ENCODE measurements at places on chromosomes 6 and 20. TPM values are rescaled to one million over a fixed set of nuclear protein-coding genes. Genes with fewer than 3 reads are reported as not detected.

The SRMS gene
- not detected for total RNA-seq

The RNF144B gene
- total RNA-seq, result 1.9 TPM

The LINC00237 gene
- not detected for total RNA-seq

DNA sequence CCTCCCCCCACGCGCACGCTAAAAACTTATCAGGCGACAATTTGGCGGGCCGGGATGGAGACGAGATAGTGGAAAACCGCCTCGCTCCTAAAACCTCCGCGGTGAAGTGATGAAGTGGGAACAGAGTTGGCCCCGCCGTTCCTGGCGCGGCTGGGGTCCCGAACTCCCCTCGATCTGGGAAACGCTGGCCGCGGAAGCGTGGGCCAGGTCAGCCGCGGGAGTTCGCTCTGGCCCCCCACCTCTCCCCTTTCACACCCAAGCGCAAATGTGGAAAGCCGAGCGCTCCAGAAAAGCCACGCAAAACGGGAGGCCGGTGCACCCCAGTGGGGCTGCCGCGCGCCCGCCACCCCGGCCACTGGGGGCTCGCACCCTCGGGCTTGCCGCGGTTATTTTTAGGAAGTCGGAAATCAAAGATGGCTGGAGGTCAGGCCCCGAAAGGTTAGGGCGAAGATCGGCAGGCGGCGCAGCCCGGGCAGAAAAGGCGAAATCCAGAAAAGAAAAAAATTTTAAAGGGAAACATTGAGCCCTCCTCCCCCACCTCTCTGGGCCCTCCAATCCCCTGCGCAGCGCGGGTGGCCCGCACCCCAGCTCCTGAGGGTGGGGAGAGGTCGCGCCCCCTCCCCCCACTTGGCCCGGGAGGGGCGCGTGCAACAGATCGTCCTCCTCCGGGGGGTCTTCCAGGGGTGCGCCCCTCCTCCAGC lies 1.0 kb downstream of the SALL4 start:
- H3K4me3 ChIP-seq, result no peak overlapping the region
- no peaks in the 10 kb centered on the region for H3K36me3 ChIP-seq
- peaks cover 9% of the 10 kb centered on the region for H3K4me1 ChIP-seq
- H3K27me3 ChIP-seq, result peaks cover 64% of the 10 kb centered on the region
- no peak overlapping the region for H3K27ac ChIP-seq

- peak overlapping the region; percentile 87 for H3K27ac ChIP-seq
- peaks cover 58% of the 10 kb centered on the region for H3K4me1 ChIP-seq
- peak; percentile 63 for DNase-seq
- H3K36me3 ChIP-seq, result peaks cover 42% of the 10 kb centered on the region
- no peaks in the 10 kb centered on the region for H3K27me3 ChIP-seq
- peak overlapping the region; percentile 37 for H3K4me3 ChIP-seq
Measured at GRCh38 chr6:149233056-149233715, 84.3 kb upstream of the TAB2 start.

DNA sequence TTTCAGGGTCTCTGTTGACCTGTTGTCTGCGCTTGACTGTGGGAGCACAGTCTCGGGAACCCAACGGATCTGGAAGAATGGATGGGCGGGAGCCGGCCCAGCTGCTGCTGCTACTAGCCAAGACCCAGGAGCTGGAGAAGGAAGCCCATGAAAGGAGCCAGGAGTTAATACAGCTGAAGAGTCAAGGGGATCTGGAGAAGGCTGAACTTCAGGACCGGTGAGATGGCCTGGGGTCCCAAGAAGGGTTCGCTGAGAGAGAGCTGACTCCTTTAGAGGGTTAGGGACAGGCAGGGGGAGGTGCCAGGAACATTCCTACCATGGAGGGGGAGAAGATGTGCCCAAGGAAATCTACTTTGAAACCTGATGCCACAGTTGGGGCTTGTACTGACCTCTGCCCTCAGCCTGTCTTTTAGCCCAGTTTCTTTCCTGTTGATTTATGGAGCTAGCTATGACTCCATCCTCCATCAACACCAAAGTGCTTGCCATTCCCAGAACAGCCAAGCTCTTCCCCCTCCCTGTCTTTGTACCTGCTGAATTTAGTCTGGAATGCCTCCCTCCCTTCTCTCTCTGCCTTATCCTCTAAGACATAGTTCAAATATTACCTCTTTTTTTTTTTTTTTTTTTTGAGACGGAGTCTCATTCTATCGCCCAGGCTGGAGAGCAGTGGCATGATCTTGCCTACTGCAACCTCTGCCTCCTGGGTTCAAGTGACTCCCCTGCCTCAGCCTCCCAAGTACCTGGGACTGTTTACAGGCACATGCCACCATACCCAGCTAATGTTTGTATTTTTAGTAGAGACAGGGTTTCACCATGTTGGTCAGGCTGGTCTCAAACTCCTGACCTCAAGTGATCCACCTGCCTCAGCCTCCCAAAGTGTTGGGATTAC lies 12.2 kb downstream of the CEP250 start:
- peaks cover 2% of the 10 kb centered on the region for H3K4me1 ChIP-seq
- DNase-seq, result no peak
- peak overlapping the region; percentile 17 for H3K27ac ChIP-seq
- peaks cover 24% of the 10 kb centered on the region for H3K36me3 ChIP-seq

GRCh38 chr20:37298190-37298939 lies 8.9 kb downstream of the MANBAL start:
- no peak for DNase-seq
- no peaks in the 10 kb centered on the region for H3K27me3 ChIP-seq
- H3K36me3 ChIP-seq, result peaks cover 50% of the 10 kb centered on the region

GRCh38 chr20:56519551-56519950 lies 5.0 kb upstream of the FAM209A start:
- H3K27me3 ChIP-seq, result no peaks in the 10 kb centered on the region
- H3K4me3 ChIP-seq, result no peak overlapping the region
- H3K4me1 ChIP-seq, result peaks cover 9% of the 10 kb centered on the region

DNA sequence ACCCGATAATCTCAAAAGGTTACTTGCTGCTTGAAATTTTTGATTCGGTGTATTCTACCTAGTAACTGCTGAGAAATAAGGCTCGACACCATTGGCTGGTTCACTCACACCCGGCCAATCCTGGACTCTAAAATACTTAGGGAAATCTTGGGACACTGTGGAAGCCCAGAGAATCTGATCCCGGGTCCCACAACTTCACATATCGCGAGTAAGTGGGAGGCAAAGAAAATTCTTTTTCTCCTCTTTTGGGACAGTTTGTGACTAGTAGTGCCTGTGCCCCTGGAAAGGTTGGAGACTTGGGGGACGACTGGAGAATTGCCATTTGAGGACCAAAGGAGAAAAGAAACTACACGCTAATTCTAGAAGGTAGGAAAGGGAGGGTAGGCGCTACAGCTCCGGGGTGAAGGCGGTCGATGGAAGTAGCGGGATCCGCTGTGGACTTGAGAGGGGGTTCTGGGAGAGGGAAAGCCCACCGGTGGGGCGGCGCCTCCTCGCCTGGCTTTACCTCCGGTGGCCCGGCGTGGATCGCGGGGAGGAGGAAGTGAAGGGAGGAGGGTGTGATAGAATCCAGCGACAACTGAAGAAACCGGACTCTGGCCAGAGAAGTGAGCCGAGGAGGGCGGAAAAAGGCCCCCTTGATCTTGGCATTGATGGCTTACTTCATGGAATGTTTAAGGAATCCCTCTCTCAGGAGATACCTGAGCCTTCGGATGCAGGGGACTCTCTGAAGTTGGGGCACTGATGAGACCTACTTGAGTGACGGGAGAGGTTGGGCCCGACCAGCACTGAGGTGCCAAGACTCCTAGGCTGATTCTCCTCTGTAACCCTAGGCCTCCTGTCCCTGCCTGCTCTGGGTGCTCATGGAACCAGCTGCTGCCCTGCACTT lies 18.8 kb upstream of the BTN3A3 start:
- peak; percentile 68 for DNase-seq
- peaks cover 22% of the 10 kb centered on the region for H3K4me1 ChIP-seq
- no peaks in the 10 kb centered on the region for H3K27me3 ChIP-seq
- no peak overlapping the region for H3K27ac ChIP-seq
- peaks cover 24% of the 10 kb centered on the region for H3K36me3 ChIP-seq
- H3K4me3 ChIP-seq, result no peak overlapping the region

DNA sequence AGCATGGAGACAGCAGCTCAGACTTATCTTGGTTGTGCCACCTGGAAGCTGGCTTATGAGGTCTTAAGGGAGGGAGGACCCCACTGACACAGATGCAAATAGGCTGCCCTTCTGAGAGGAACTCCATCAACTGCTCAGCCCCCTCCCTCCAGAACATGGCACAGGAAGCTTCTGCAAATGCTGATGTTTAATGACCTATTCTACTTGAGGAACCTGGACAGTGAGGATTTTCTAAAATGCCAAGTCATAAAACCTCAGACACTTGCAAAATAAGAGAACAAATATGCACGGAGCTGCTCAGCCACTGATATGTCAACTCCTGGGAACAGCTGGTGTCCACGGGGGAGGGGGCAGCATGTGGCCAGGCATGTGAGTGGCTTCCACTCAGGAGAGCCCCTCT lies 3.5 kb downstream of the CST9 start:
- no peaks in the 10 kb centered on the region for H3K36me3 ChIP-seq
- no peak overlapping the region for H3K27ac ChIP-seq
- H3K4me3 ChIP-seq, result no peak overlapping the region
- peaks cover 6% of the 10 kb centered on the region for H3K4me1 ChIP-seq

DNA sequence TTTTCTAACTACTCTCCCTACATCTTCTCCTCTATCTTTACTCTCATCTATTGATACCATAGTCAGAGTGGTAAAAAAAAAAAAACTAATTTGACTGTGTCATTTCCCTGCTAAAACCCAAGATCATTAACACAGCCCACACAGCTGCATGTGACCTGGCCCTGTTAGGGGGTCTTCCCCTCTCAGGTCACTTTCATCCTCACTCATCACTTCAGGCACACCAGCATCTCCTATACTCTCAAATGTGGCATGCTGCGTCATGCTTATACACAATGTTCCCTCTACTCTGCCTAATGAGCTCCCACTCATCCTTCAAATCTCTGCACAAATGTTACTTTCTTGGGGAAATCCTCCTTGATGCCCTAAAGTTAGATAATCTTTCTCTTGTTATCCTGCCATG lies 86.8 kb downstream of the CDK19 start:
- H3K4me1 ChIP-seq, result no peaks in the 10 kb centered on the region
- no peaks in the 10 kb centered on the region for H3K27me3 ChIP-seq
- H3K4me3 ChIP-seq, result no peak overlapping the region
- peaks cover 4% of the 10 kb centered on the region for H3K36me3 ChIP-seq
- no peak overlapping the region for H3K27ac ChIP-seq

DNA sequence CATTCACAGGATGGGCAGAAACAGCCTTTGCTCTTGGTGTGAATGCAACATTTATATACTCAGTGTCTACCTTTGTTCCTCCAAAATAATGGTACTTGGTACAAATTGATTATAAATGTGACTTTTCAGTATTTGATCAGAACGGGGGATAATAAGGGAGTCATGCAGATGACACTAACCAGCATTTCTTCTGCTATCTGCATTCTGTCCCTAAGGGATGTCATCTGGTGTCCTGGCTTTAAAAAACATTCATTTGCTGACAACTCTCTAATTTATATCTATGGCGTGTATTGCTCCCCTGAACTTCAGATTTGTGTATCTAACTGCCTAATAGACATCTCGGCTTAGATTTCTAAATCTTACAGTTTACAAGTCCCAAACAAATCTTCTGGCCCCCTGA lies 76.4 kb upstream of the FLRT3 start:
- no peak overlapping the region for H3K4me3 ChIP-seq
- no peak overlapping the region for H3K27ac ChIP-seq

DNA sequence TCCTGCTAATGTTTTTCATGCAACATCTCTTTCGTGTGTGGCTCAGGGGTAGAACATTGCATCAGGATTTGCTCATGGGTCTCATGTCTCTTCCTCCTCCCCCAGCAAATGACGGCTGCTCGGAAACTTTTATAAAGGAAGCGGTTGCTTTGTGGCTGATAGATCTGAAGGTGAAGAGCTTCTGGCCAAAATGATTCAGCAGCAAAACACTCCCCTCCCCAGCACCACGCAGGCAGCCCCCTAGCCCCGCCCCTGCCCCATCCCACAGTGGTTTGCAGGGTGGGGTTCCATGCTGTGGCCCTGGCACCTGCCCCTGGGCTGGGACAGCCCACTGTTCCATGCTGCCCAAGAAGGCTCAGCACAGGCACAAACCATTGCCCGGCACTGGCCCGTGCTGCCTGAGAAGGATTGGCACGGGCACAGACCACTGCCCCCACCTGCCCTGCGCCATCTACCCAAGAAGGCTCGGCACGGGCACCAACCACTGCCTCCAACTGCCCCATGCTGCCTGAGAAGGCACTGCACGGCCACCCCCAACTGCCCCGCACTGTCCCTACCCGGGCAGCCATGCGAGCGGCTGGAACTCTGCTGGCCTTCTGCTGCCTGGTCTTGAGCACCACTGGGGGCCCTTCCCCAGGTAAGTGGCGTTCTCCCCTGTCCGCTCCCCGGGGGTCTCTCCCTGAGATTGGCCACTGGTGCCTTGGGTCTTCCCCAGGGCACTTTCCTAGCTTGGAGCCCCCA lies at the start of gene CST7:
Gene CST7 (plus strand): TSS at position 331 of the 741 bp plus-strand sequence. CDS start 237 bp downstream, at position 568.
- peak within 1 kb of the TSS; percentile 83 for H3K4me3 ChIP-seq
- DNase-seq, result peak; percentile 93
- peaks cover 61% of the 10 kb centered on the region for H3K36me3 ChIP-seq
- no peaks in the 10 kb centered on the region for H3K27me3 ChIP-seq

GRCh38 chr20:39885975-39886649 lies 802.9 kb downstream of the MAFB start:
- no peaks in the 10 kb centered on the region for H3K4me1 ChIP-seq
- no peaks in the 10 kb centered on the region for H3K36me3 ChIP-seq
- no peak overlapping the region for H3K4me3 ChIP-seq

Data from activated CD8-positive, alpha-beta T cell treated with anti-CD3 and anti-CD28 coated beads, Interleukin-2, amount 10 ng/mL, durations not matched to agents 7 days and 5 days (primary cell).